Type B pancreatic cell (in vitro differentiated cells): ENCODE measurements at places on chromosomes 3 and 15.

DNA sequence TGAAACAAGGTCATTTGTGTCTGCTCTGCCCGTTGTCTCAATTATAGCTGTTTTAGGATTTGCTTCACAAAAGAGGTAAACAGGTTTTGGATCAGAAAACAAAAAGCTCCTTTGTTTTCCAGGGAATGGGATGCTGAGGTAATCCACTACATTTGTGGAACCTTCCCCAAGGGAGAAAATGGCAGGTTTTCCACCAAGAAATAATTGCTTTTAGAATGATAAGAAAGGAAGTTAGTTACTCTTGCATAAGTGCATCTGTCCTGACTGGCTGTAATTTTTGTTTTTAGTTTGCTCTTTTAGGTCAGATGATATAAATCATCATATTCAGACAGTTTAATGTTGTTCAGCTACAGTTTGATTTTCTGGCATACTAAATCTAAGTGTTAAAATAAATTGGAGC, 198.5 kb upstream of the COL8A1 start:
- H3K4me3 ChIP-seq: no peak overlapping the region
- H3K27ac ChIP-seq: no peak overlapping the region
- H3K4me1 ChIP-seq: peaks cover 7% of the 10 kb centered on the region
- no peaks in the 10 kb centered on the region for H3K36me3 ChIP-seq
- H3K27me3 ChIP-seq: no peaks in the 10 kb centered on the region

GRCh38 chr3:166190360-166190759, 353.1 kb upstream of the BCHE start:
- H3K36me3 ChIP-seq: no peaks in the 10 kb centered on the region
- H3K4me3 ChIP-seq: no peak overlapping the region
- DNase-seq: no peak
- H3K27me3 ChIP-seq: no peaks in the 10 kb centered on the region
- H3K4me1 ChIP-seq: no peaks in the 10 kb centered on the region

- H3K27ac ChIP-seq: peak overlapping the region; percentile 56
- H3K4me1 ChIP-seq: peaks cover 23% of the 10 kb centered on the region
- peak overlapping the region; percentile 82 for H3K4me3 ChIP-seq
- H3K27me3 ChIP-seq: no peaks in the 10 kb centered on the region
- peaks cover 3% of the 10 kb centered on the region for H3K36me3 ChIP-seq
Measured at GRCh38 chr3:124731760-124732159, 1.5 kb downstream of the UMPS start.

DNA sequence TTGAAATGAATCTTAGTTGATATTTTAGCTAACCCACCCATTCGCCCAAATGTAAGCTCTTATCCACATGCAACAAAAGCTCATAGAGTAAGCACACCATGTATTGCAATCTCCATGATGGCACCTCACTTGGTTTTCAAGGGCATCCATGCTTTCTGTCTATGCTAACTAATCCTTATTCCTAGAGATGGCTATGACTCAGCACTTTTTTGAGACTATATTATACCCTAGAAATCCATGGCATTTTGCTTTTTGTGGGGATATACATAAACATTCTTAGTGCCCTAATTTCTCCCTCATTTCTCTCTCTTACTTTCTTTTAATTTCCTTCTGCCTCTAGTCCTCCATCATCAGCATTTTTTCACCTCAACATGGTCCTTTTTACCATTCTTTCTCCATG, 168.5 kb upstream of the STT3B start:
- no peak overlapping the region for H3K4me3 ChIP-seq
- no peak overlapping the region for H3K27ac ChIP-seq
- no peaks in the 10 kb centered on the region for H3K36me3 ChIP-seq
- DNase-seq: no peak
- no peaks in the 10 kb centered on the region for H3K27me3 ChIP-seq
